Retinal pigment epithelial cell (primary cell): ENCODE measurements at places on chromosomes 16 and 17.

DNA sequence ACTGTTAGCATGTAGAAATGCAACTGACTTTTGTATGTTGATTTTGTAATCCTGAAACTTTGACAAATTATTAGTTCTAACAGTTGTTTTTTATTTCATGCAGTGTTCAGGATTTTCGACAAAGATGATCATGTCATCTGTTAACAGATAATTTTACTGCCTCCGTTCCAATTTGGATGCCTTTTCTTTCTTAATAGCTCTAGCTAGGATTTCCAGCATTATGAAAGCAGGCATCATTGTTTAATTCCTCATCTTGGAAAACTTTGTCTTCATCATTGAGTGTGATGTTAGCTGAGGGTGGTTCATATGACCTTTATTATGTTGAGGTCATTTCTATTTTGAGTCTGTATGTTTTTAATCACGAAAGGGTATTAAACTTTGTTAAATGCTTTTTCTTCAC lies 31.9 kb downstream of the RMI2 start:
- DNase-seq: no peak

- DNase-seq: no peak
Measured at GRCh38 chr16:66267292-66268014, 99.0 kb upstream of the CDH5 start.

- DNase-seq: no peak
Measured at GRCh38 chr17:4276514-4276913, 12.7 kb upstream of the ANKFY1 start.

- no peak for DNase-seq
Measured at GRCh38 chr16:16189842-16190241, 33.5 kb downstream of the ABCC6 start.

DNA sequence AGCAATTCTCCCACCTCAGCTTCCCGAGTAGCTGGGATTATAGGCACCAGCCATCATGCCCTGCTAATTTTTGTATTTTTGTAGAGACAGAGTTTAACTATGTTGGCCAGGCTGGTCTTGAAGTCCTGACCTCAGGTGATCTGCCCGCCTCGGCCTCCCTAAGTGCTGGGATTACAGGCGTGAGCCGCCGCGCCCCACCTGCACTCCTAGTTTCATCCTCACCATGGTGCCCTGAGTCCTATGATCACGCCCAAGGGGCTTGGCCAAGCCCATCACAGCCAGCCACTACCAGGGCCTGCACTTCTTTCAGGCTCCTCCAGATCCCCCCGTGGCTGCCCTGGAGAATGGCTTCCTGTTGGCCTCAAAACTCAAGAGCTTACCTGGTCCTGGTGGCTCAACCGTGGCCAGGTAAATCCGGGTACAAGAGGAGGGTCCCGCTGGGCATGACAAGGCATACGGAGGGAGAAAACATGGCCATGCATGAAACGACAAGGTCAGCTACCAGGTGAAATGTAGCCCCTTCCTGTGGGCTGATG lies 20.4 kb upstream of the TFAP4 start:
- no peak for DNase-seq

GRCh38 chr17:42457107-42457792 lies 1.4 kb upstream of the ATP6V0A1 start:
- no peak for DNase-seq

DNA sequence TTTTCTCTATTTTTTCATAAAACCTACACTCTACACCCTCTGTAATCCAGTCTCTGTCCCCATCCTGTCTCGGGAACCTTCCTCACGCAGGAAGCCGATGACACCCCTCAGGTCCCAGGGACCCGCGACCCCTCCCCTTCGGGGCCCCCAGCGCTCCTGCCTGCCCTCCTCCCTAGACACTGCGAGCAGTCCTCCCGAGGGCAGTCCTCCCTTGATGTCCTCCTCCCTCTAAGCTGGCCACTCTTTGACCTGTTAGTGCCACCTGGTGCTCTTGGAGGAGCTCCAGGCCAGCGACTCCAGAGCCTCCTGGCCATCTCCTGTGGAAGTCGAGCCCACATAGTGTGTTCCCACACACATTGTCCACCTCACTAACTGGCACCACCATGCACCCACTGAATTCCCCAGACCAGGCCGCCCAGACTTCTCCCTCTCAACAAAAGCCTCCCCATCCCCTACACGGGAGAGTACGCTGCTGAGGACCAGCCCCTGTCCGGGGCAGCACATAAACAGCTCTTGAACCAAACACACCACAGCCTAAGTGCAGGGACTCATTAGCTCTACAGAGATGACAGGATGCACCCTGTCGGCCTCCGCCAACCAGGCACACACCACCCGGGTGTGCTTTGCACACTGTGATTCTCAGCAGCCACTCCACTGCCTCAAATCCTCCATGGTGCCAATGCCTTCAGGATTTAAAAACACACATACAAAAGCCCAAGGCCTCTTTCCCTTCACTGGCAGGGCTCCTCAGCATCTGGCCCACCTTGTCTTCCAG lies 9.3 kb downstream of the OSBPL7 start:
- no peak for DNase-seq

- DNase-seq: no peak
Measured at GRCh38 chr17:50944054-50944901, 78.1 kb upstream of the TOB1 start.

DNA sequence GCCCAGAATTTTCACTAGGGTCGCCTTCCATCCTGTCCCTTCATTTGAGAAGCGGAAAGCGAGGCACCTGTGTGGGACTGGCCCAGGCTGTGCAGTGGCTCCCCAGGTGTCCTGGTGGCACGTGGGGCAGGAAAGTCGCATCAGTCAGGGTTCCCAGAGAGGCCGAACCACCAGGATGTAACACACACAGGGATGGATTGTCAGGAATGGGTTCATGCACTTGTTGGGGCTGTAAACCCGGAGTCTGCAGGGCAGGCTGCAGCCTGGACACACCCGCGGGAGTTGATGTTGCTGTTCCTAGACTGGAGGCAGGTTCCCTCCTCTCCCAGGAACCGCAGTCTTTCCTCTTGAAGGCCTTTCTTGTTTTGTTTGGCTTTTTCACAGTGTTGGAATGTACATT lies 30.7 kb upstream of the RPTOR start:
- no peak for DNase-seq

DNA sequence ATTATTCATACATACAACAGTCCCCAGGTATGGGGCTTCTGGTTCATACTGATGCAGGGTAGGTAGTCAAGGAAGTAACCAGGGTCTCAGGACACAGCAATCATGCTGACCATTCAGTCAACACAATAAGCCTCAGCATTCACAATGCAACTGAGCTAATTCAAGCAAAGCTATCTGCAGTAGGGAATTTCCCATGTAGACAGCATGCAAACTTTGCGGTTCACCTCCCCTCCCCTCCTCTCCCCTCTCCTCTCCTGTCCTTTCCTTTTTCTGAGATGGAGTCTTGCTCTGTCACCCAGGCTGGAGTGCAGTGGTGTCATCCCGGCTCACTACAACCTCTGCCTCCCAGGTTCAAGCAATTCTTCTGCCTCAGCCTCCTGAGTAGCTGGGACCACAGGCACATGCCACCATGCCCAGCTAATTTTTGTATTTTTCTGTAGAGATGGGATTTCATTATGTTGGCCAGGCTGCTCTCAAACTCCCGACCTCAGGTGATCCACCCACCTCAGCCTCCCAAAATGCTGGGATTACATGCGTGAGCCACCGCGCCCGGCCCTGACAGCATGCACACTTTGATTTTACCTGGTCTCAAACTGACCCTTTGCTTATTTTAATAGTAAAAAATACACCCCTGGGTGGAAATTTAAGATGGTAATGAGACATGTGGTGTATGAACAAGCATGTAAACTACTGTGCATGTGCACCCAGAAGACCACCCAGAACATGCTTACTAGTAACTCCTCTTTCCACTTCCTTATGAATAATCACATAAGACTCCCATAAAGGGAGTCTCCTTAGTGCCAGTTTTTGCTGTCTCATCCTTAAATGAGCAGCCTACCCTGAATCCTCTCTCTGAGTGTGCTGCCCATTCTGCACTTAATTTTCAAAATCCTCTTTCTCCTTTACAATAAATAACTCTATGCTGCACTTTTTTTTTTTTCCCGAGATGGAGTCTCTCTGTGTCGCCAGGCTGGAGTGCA lies 9.3 kb upstream of the RNF135 start:
- no peak for DNase-seq

- no peak for DNase-seq
Measured at GRCh38 chr17:8469964-8470363, 34.3 kb downstream of the NDEL1 start.

DNA sequence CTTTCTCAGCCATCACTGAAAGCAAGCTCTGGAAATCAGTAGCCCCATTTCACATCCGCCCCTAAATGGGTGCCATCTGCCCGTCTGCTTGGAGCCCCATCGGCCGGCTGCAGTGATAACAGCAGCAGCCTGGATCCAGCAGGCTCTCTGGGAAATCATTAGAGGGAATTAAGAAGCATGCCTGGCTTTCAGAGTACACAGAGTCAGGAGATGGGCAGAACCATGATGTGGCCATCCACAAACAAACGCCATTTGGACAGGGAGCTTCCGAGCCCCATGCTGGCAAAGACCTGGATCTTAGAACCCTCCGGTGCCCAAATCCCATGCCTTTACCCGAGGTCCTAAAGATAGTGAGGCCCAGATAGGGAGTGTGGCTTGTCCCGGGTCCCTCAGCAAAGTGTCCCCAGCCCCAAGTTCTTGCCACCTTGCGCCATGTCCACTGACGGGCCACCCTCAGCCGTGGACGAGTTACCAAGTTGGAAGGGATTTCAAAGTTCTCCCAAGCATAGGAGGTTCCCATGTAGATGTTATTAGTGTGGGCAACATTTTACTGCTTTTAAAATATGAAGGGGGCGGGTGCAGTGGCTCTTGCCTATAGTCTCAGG lies 1.0 kb upstream of the LITAF start:
- DNase-seq: no peak

DNA sequence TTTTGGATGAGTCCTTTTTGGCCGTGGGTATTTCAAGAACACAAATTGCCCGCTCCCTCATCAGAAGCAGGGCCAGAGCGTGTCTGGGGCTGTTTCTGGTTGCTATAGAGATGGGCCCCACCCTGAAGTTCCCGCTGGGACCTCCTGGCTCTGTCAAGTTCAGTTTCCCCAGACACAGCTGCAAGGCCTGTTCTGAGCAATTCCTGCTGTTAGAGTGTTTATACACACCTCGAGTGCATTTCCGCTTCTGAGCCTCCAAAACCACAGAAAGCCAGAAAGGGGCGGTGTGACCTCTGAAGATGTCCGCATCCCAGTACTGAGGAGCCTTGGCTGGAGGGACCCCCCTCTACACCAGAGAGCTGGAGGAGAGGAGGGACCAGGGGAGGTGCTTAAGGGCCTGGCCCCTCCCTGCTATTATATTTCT lies 9.3 kb upstream of the WBP2 start:
- DNase-seq: no peak

DNA sequence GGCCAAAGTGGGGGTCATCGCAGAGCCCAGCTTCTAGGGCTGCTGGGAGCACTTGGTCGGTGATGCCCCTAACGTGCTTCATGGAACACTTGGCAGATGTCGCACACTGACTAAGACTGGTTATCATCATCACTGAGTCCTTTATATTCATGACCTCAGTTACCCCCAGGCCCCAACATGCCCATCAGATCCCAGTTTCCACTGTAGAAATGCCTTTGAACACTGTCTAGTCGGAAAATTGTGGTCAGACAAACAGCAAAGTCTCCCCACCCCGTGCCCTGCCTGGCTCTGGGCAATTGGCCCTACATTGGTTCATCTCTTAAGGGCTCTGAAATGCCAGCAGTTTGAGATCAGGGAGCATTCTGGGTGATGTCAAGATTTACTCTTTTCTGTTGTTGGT lies 51.3 kb downstream of the NKD1 start:
- no peak for DNase-seq

DNA sequence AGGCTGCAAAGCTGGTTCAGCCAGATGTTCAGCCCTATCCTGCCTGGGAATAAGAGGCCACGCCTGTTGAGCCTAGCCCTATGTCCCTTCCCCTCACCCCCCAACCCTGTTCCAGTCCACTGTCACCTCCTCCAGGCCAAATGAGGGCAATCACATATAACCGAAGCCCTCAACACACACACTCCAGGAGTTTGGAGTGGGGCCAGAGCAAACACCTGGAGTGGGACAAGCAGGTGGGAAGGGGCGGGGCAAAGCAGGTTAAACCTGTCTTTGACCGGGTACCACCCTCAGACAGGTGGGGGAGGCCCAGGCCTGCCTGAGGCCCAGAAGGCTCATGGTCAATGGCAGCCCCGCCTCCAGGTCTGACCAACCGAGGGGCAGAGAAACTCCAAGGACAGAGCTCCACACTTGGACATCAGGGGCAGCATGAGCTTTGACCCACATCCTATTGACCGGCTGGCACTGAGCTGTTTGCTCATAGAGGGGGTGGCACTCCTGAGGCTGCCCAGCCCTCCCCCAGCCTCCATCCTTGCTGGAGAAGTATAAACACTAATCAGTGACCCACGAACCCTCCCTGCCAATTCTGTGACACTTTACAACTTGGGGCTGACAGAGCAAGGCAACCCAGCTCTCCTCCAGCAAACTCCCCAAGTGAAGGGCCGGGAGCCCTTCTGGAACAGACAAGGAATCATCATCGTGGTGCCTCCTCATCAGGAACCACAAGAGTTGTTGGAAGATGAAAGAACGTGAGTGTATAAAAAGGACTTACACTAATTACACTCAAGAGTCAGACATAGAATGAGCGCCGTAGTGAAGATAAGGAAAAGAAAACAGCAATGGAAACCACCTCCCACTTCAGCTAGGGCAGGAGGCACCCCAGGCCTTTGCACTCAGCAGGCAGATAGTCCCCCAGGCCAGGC lies 1.5 kb downstream of the ESRP2 start:
- no peak for DNase-seq
